ENCODE measurements at places on chromosomes 1 and 21.
A peak's percentile ranks its signal among the peaks of the same experiment; 100 is the strongest.

- DNase-seq: no peak
These were observed 177.7 kb downstream of the ADSS2 start for GRCh38 chr1:244273845-244274619.

DNA sequence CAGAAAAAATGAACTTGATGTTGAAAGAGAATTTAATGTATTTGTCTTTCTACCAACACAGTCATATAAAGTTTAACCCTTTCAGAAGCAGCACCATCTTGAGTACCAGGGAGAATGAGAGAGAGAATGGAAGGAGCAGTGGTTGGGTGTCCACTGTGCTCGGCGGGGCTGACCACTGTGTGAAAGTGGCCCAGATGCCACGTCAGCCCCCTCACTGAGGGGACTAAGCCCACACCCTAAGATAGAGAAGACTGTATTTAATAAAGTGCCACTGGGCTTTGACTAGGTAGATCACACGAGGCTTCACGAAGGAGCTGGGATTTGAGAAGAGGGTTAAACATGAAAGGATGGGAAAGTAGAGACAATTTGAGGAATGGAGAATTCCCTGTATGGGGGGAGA lies 31.2 kb downstream of the BATF3 start:
- no peak for DNase-seq

DNA sequence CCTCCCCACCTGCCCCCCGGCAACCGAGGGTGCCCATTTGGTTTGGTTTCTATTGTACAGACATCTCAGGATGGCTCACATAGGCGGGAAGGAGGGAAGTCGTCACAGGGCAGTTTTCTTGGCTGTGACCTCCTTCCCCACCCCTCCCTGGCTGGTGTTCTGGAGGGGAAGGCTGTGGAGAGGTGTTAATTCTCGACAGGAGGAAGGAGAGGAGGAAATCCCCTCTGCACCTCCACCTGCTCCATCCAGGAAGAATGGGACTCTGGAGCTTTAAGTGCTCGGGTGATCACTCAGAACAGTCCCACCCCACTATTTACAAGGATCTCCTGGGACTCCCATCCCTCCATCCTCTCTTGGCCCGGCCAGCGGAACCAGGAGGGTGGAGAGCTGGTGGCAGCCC lies 7.6 kb downstream of the MEX3A start:
- DNase-seq: no peak

- DNase-seq: peak; percentile 57
These were observed 4.5 kb downstream of the PARP1 start for GRCh38 chr1:226403201-226404034.

GRCh38 chr1:12527564-12527963 lies 90.4 kb downstream of the DHRS3 start:
- DNase-seq: no peak

- no peak for DNase-seq
These were observed 22.1 kb upstream of the EFNA1 start for GRCh38 chr1:155105604-155106011.

DNA sequence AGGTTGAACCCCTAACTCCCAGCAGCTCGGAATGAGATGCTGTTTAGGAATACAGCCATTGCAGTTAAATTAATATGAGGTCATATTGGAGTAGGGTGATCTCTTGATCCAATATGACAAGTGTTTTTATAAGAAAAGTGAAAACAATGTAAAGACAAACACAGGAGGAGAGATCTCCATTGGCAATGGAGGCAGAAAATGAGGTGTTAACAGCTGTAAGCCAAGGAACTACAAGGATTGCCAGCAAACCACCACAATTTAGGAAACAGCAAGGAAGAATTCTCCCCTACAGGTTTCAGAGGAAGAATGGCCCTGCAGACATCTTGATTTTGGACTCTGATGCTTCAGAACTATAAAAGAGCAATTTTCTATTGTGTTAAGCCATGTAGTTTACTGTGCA lies 774.3 kb downstream of the MRPL39 start:
- DNase-seq: no peak

DNA sequence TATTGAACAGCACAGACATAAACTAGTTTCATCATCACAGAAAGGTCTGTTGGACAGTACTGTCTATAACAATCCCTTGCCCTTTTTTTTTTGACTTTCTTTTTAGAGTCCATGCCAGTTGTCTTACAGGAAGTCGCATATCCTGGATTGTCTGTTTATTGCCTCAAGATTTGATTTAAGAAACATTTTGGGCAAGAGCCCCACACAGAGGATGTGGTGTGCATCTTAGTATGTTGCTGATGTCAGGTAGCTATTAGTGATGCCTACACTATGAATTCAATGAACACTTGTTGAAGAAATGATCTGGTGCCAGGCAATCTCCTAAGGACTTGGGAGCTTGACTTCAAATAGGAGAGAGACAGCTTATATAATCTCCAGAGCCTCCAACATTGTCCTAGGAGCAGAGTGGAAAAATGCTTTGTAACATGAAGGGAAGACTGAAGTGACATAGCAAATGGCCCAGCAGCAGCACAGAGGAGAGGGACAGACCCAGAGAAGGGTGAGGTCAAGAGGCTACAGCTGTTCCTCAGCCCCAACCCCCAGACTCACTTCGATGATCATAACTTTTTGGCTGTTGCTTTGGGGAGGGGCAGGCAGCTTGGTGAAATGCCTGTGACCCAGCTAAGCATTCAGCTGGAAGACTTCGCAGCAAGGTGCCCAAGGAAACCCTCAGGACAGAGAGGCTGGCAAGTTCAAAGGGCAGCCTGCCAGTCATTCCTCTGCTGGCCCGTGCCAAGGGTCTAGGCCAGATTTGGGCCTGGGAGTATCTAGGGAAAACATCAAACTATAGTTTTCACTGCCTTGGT lies 7.5 kb upstream of the RAB29 start:
- no peak for DNase-seq

DNA sequence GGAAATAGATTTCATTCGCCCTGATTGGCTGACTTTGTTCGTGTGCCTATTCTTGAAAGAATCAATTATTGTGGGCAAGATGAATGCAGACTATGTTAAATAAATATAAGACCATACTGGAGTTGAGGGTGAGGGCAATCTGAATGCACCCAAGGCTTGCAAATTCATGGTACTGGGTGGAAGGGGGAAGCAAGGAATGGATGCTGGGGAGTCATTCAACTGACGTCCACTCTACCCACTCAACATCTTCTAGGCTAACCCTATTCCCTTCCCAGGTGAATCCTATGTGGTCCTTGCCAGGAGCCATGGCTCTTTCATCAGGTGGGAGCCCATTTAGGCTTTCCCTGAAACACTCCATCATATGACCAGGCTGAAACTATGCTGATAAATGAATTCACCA lies 5.7 kb upstream of the CYP4B1 start:
- DNase-seq: peak; percentile 1

Data from HEK293T (cell line).